ENCODE measurements at places on chromosomes 6 and 20. TPM values are rescaled to one million over a fixed set of nuclear protein-coding genes. Genes with fewer than 3 reads are reported as not detected.

Gene LINC00237
- polyA plus RNA-seq, result 0.45 TPM

DNA sequence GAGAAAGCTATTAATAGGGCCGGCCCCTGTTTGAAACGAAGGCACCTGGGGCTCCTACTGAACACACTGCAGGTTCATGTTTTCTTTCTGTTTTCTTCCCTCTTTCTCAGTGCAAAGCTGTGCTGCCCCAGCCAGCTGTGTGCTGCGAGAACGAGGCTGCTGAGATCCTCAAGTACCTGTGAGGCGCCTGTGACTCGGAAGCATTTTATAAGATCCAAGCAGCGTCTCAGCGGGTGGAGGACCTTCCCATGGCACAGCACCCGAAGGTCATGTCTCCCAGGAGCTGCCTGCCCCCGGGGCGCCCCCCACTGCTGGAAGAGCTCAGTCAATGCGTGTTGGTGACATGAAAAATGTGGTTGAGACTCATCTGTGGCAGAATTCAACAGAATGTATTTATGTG is 66.3 kb downstream of the SMOC2 start:
- H3K27ac ChIP-seq, result no peak overlapping the region
- peaks cover 2% of the 10 kb centered on the region for H3K27me3 ChIP-seq
- no peaks in the 10 kb centered on the region for H3K36me3 ChIP-seq

- peak overlapping the region; percentile 99 for H3K27ac ChIP-seq
- DNase-seq, result peak; percentile 63
- peak overlapping the region; percentile 97 for H3K4me3 ChIP-seq
- H3K36me3 ChIP-seq, result no peaks in the 10 kb centered on the region
Observed at GRCh38 chr6:142945446-142946180, 637 bp upstream of the HIVEP2 start.

DNA sequence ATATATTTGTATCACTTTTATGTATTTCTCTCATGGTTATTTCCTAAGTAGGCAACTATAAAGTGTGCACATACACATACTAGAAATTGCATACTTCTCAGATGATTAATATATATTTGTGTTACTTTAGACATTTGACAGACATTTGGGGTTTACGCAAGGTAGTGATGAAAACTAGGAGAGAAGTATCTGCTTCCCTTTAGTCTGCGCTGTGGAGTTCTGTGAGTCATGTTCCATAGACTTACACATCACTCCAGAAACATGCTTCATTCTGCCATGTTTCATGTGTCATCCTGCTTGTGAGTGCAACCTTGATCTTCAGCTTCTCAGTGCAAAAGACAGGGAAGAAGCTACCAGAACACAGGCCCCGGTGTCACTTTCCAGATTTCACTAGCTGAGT is 200.7 kb upstream of the BMP2 start:
- no peak for DNase-seq
- H3K36me3 ChIP-seq, result no peaks in the 10 kb centered on the region
- no peaks in the 10 kb centered on the region for H3K27me3 ChIP-seq
- H3K4me3 ChIP-seq, result no peak overlapping the region
- no peaks in the 10 kb centered on the region for H3K4me1 ChIP-seq
- H3K27ac ChIP-seq, result no peak overlapping the region

DNA sequence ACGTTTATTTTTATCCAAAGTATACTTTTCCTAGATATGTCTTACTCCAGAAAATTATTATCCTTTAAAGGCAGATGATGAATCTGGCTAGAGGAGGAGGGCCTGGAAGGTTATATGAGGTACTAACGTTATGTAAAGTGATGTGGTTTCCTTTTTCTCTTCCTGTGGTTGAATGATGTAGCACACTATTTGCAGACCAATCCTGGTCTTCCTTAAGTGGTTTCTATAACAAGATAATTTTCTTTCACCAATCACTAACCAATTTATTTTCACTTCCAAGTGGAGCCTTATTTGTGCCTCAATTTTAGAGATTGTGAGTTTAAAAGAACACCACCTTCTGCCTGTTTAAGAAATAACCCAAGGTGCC is 154.6 kb upstream of the SOX4 start:
- H3K36me3 ChIP-seq, result no peaks in the 10 kb centered on the region
- peaks cover 2% of the 10 kb centered on the region for H3K4me1 ChIP-seq
- H3K4me3 ChIP-seq, result no peak overlapping the region
- H3K27me3 ChIP-seq, result no peaks in the 10 kb centered on the region
- H3K27ac ChIP-seq, result no peak overlapping the region

- no peaks in the 10 kb centered on the region for H3K4me1 ChIP-seq
- H3K27ac ChIP-seq, result no peak overlapping the region
- no peak overlapping the region for H3K4me3 ChIP-seq
- H3K27me3 ChIP-seq, result no peaks in the 10 kb centered on the region
- DNase-seq, result no peak
Observed at GRCh38 chr6:84967389-84967788, 203.0 kb upstream of the TBX18 start.

Gene MCCD1
- not detected for polyA plus RNA-seq

- H3K27ac ChIP-seq, result no peak overlapping the region
- H3K27me3 ChIP-seq, result no peaks in the 10 kb centered on the region
- no peak overlapping the region for H3K4me3 ChIP-seq
Observed at GRCh38 chr6:54681267-54681666, 165.3 kb upstream of the FAM83B start.

DNA sequence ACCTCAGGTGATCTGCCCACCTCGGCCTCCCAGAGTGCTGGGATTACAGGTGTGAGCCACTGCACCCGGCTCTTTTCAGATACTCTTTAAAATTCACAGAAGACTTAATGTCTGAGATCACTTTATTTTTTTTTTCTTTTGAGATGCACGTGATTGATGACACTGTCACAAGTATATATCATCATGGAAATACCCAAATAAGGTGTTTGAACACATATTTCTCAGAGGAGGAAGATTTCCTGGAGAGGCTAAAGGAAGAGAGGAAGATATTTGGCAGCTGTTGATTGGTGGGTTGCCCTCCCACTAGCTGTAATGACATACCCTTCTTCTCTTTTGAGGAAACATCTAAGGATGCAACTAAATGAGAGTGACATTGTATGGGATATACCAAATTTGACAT is 225.9 kb upstream of the CITED2 start:
- H3K4me3 ChIP-seq, result no peak overlapping the region
- no peak for DNase-seq
- H3K4me1 ChIP-seq, result peaks cover 14% of the 10 kb centered on the region
- H3K27ac ChIP-seq, result no peak overlapping the region
- no peaks in the 10 kb centered on the region for H3K27me3 ChIP-seq
- no peaks in the 10 kb centered on the region for H3K36me3 ChIP-seq

Gene COX4I2
- polyA plus RNA-seq, result 8.1 TPM

Gene PCED1A
- 24.2 TPM for polyA plus RNA-seq

Gene DEFB132
- not detected for polyA plus RNA-seq

DNA sequence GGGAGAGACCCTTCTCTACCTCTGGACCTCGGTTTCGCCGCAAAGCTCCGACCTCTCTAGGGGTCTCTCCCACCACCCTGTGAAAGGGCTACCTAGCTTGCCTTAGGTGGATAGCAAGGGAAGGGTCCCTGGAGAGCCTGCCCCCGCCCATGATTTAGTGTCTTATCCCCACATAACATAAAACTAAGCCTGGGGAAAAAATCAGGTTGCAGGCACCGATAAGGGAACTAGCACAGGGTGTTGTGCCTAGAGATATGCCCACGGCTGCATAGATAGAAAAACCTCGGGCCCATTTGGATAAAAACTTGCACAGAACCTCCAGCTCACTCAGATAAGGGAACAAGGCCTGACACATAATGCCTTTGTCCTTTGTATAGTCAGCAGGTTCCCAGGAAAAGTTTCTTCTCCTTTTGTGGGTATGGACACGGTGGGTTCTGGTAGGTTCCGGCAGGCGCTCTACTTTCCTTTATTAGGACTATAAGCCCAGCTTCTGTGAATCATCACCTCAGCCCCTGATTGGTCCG is 846 bp downstream of the ZSCAN31 start:
- peaks cover 7% of the 10 kb centered on the region for H3K4me1 ChIP-seq
- no peaks in the 10 kb centered on the region for H3K27me3 ChIP-seq
- H3K4me3 ChIP-seq, result peak overlapping the region; percentile 72
- no peaks in the 10 kb centered on the region for H3K36me3 ChIP-seq
- DNase-seq, result no peak

Gene MYO6
- polyA plus RNA-seq, result 5.4 TPM

GRCh38 chr20:32528171-32528891 is 56.8 kb downstream of the NOL4L start:
- H3K27ac ChIP-seq, result no peak overlapping the region
- H3K27me3 ChIP-seq, result no peaks in the 10 kb centered on the region
- DNase-seq, result peak; percentile 38
- H3K4me1 ChIP-seq, result peaks cover 45% of the 10 kb centered on the region

Gene KIF6
- polyA plus RNA-seq, result 1.4 TPM

GRCh38 chr20:37839955-37840354 is 63.0 kb upstream of the VSTM2L start:
- H3K27ac ChIP-seq, result no peak overlapping the region
- DNase-seq, result no peak
- no peak overlapping the region for H3K4me3 ChIP-seq
- H3K4me1 ChIP-seq, result no peaks in the 10 kb centered on the region

Gene FHL5
- polyA plus RNA-seq, result 1.6 TPM

GRCh38 chr20:46018112-46018511 is 9.4 kb downstream of the MMP9 start:
- H3K4me3 ChIP-seq, result no peak overlapping the region
- no peak overlapping the region for H3K27ac ChIP-seq
- DNase-seq, result no peak
- peaks cover 47% of the 10 kb centered on the region for H3K27me3 ChIP-seq
- H3K36me3 ChIP-seq, result no peaks in the 10 kb centered on the region

GRCh38 chr6:31525932-31526591 is 2.7 kb upstream of the MCCD1 start:
- peaks cover 8% of the 10 kb centered on the region for H3K4me1 ChIP-seq
- H3K36me3 ChIP-seq, result peaks cover 17% of the 10 kb centered on the region

Gene FAM217A
- not detected for polyA plus RNA-seq

Gene SLC22A16
- polyA plus RNA-seq, result 0.35 TPM

Data from muscle of leg (tissue), 16 donors.